ENCODE measurements at places on chromosomes 4 and X. TPM values are rescaled to one million over a fixed set of nuclear protein-coding genes. Genes with fewer than 3 reads are reported as not detected.

The HPGD gene
- 27.7 TPM for total RNA-seq

The GPR50 gene
- 0.70 TPM for total RNA-seq

The PAGE1 gene
- not detected for total RNA-seq

The HPSE gene
- total RNA-seq, result 1.8 TPM

The DHRSX gene
- 46.5 TPM for total RNA-seq

GRCh38 chr4:125317525-125317877 is 2.7 kb downstream of the FAT4 start:
- H3K4me3 ChIP-seq, result peak overlapping the region; percentile 88
- H3K4me1 ChIP-seq, result peaks cover 4% of the 10 kb centered on the region

DNA sequence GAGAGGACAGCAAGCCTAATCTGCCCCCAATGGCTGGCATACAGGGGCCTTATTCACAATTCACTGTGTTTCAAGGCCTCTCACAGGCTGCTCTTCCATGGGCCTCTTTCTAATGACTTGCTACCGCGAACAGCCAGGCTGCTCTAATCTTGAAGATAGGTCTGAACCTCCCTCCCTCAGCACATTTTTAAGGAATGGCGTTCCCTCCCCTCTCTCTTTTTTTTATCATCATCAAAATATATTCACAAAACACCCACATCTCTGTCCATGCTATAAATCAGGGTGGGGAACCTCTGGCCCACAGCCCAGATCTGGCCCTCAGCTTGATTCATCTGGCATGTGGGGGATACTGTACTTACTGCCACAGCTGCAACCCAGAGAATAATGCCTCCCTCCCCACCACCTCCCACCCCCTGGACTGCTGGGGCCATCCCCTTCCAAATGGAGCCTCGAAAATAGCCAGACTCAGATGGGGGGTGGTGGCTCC is 76.2 kb upstream of the PLAC1 start:
- no peaks in the 10 kb centered on the region for H3K36me3 ChIP-seq
- no peak for DNase-seq
- no peak overlapping the region for H3K27ac ChIP-seq
- H3K4me3 ChIP-seq, result no peak overlapping the region

DNA sequence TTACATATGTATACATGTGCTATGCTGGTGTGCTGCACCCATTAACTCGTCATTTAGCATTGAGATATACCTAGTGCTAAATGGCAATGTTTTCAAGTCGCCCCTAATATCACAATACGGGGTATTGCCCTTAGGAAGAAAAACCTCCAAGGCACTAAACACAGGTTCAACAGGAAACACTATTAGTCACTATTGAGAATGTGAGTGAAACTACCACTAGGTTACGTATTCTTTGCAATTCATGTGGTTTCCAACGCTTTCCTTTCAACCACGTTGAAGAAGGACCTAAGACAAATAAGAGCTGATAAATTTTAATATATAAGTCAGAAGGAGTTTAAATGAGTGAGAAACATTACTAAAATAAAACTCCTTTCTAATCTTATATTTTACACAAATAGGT is 134.7 kb upstream of the SPANXN4 start:
- DNase-seq, result no peak
- no peaks in the 10 kb centered on the region for H3K36me3 ChIP-seq

DNA sequence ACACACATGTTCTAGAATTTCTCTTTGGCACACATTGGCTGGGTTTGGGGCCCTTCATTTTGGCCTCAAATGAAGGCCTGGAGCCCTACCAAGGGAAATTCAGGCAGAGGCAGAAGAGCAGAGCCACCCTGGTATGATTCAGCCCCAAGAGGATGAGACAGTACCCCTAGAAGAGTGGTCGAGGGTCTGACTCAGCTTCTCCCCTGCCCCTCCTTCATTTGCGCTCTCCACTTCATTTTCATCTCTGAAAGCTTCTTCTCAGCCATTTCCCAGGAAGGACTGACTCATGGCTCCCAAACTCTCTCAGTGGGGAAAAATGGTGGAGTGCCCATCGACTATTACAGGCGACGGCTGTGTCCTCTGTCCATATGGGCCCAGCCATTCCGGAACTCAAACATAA is 43.5 kb downstream of the MAMLD1 start:
- H3K4me1 ChIP-seq, result no peaks in the 10 kb centered on the region
- DNase-seq, result no peak
- no peak overlapping the region for H3K27ac ChIP-seq
- no peak overlapping the region for H3K4me3 ChIP-seq
- no peaks in the 10 kb centered on the region for H3K27me3 ChIP-seq

GRCh38 chr4:10731162-10731561 is 46.6 kb upstream of the CLNK start:
- no peak for DNase-seq
- H3K4me3 ChIP-seq, result no peak overlapping the region
- no peak overlapping the region for H3K27ac ChIP-seq
- H3K27me3 ChIP-seq, result no peaks in the 10 kb centered on the region
- H3K36me3 ChIP-seq, result no peaks in the 10 kb centered on the region

DNA sequence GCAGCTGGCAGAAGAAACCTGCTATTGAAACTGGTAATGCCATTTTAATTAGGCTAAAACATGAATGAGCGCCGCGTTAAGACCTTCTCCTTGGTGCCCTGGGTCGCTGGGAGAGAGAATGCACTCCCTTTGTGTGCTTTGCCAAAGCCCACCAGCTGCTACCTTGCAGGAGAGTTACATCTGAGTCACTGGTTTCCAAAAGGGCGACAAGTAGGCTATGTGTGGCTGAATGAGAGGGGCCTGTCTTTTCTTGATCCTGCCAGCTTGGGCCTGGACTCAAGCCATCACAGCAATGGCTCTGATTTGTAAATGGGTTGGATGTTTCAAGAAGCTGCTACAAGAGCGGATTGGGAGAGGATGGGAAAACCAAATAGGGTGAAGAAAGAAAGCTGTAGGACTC is 81.5 kb downstream of the NHS start:
- H3K4me3 ChIP-seq, result no peak overlapping the region
- H3K4me1 ChIP-seq, result no peaks in the 10 kb centered on the region
- no peaks in the 10 kb centered on the region for H3K27me3 ChIP-seq
- H3K36me3 ChIP-seq, result no peaks in the 10 kb centered on the region
- DNase-seq, result peak; percentile 48

DNA sequence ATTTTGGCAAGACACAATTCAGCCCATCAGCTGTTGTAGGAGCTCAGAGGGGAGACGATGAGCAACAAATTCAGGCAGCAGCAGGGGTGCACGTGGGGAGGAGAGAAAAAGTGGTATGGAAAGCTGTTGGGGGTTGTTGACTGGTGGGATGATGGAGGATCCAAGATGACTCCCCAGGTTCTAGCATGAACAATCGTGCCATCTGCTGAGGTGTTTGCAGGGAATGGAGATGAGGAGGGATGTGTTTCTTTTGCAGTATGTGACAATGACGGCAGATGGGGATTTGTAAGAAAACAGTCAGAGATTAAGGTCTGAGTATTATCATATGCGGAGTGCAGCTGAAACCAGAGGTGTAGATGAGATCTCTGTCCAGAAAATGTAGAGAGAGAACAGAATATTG is 63.3 kb downstream of the SEL1L3 start:
- DNase-seq, result peak; percentile 29
- no peak overlapping the region for H3K4me3 ChIP-seq
- no peak overlapping the region for H3K27ac ChIP-seq
- no peaks in the 10 kb centered on the region for H3K36me3 ChIP-seq

GRCh38 chr4:6499238-6499600 is 26.8 kb upstream of the PPP2R2C start:
- H3K4me1 ChIP-seq, result no peaks in the 10 kb centered on the region
- H3K36me3 ChIP-seq, result no peaks in the 10 kb centered on the region

- peak within 1 kb of the TSS; percentile 99 for H3K27ac ChIP-seq
- H3K36me3 ChIP-seq, result peaks cover 24% of the 10 kb centered on the region
- DNase-seq, result no peak
- H3K4me1 ChIP-seq, result no peaks in the 10 kb centered on the region
- H3K27me3 ChIP-seq, result no peaks in the 10 kb centered on the region
- peak within 1 kb of the TSS; percentile 87 for H3K4me3 ChIP-seq
These were observed at the start of gene OTUD5 for GRCh38 chrX:48957477-48957826. Gene OTUD5, minus strand, starts transcription at chrX:48957607. Its CDS starts 37 bp downstream, at chrX:48957570.

GRCh38 chr4:155692361-155692760 is 25.7 kb downstream of the GUCY1A1 start:
- no peak for DNase-seq
- H3K27ac ChIP-seq, result no peak overlapping the region
- H3K4me3 ChIP-seq, result no peak overlapping the region

DNA sequence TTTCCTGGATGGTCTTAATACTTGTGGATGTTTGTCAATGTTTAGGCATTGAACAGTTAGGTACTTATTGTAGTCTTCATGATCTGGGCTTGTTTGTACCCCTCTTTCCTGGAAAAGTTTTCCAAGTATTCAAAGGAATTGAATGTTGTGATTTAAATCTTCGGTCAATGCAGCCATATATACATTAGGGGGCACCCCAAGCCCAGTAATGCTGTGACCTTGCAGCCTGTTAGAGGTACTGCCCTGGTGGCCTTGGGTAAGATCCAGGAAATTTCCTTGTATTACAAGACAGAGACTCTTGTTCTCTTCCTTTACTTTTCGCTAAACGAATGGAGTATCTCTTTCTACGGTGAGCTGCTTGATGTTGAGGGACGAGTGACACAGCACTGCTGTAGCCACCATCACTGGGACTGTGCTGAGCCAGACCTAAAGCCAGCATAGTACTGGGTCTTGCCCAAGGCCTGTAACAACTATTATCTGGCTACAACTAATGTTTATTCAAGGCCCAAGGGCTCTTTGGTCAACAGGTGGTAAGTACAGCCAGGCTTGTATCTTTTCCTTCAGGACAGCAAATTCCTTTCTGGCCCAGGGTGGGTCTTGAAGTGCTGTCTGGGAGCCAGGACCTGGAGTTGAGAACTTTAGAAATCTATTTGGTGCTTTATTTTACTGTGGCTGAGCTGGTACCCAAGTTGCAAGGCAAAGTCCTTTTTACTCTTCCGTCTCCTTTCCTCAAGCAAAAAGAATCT is 118.3 kb upstream of the ATOH1 start:
- no peaks in the 10 kb centered on the region for H3K4me1 ChIP-seq
- no peak overlapping the region for H3K4me3 ChIP-seq
- H3K27me3 ChIP-seq, result no peaks in the 10 kb centered on the region
- no peaks in the 10 kb centered on the region for H3K36me3 ChIP-seq
- H3K27ac ChIP-seq, result no peak overlapping the region
- peak; percentile 79 for DNase-seq

DNA sequence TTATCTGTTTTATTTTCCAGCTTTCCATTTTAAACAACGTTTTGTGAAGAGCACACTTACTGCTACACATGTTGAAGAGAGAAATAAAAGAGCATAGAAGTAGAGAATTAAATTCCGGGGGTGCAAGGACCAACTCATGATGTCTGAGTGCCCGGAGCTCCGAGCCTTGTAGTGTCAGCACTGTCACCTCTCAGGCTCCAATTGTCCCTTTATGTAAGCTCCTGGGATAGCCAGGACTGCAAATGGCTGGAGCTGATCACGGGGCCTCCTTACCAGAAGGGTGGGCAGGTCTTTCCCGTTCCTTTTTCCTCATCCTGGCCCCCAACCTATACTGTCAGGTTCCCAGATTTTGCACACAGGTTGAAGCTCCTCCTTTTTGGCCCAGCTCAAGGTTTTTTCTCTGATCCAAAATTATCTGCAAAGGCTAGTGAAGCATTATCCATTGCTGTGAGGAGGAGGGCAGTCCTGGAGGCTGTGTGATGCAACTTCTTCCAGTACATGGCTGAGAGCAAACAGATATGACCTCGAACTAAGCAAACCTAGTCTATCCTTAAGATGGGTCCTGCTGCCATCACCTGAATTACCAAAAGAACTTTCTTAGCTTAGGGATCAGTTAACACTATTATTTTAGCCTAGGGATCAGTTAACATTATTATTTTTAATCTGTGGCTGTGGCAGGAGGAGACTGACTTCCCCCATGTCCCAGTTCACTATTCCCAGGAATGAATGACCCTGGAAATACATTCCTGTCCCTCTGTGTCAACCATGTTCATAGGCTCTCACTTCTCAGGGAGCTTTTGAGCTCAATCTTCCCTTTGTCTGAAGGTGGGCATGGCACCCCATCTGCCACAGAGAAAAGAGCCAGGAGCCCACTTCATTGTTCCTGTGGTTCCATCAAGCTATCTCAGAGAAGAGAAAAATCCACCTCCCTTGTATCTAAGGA is at the start of gene FGG:
Gene FGG (minus strand): TSS at position 185 of the 943 bp plus-strand sequence. CDS start 47 bp downstream, at position 138.
- DNase-seq, result no peak
- H3K27ac ChIP-seq, result no peak within 1 kb of the TSS
- H3K36me3 ChIP-seq, result no peaks in the 10 kb centered on the region
- H3K4me1 ChIP-seq, result peaks cover under 1% of the 10 kb centered on the region
- peaks cover 6% of the 10 kb centered on the region for H3K27me3 ChIP-seq
- H3K4me3 ChIP-seq, result no peak within 1 kb of the TSS

DNA sequence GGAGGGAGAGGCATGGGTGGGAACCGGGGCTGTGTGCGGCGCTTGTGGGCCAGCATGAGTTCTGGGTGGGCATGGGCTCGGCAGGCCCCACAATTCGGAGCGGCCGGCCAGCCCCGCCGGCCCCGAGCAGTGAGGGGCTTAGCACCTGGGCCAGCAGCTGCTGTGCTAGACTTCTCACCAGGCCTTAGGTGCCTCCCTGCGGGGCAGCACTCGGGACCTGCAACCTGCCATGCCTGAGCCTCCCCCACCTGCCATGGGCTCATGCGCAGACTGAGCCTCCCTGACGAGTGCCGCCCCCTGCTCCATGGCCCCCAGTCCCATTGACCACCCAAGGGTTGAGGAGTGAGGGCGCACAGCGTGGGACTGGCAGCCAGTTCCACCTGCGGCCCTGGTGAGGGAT is 573.9 kb downstream of the TMA16 start:
- H3K4me3 ChIP-seq, result no peak overlapping the region
- H3K27ac ChIP-seq, result no peak overlapping the region
- H3K27me3 ChIP-seq, result no peaks in the 10 kb centered on the region
- no peaks in the 10 kb centered on the region for H3K4me1 ChIP-seq
- DNase-seq, result no peak

- H3K4me3 ChIP-seq, result no peak overlapping the region
- H3K36me3 ChIP-seq, result no peaks in the 10 kb centered on the region
- H3K27me3 ChIP-seq, result peaks cover 12% of the 10 kb centered on the region
- no peak overlapping the region for H3K27ac ChIP-seq
- DNase-seq, result peak; percentile 97
These were observed 46.5 kb upstream of the HMX1 start for GRCh38 chr4:8917868-8918783.

DNA sequence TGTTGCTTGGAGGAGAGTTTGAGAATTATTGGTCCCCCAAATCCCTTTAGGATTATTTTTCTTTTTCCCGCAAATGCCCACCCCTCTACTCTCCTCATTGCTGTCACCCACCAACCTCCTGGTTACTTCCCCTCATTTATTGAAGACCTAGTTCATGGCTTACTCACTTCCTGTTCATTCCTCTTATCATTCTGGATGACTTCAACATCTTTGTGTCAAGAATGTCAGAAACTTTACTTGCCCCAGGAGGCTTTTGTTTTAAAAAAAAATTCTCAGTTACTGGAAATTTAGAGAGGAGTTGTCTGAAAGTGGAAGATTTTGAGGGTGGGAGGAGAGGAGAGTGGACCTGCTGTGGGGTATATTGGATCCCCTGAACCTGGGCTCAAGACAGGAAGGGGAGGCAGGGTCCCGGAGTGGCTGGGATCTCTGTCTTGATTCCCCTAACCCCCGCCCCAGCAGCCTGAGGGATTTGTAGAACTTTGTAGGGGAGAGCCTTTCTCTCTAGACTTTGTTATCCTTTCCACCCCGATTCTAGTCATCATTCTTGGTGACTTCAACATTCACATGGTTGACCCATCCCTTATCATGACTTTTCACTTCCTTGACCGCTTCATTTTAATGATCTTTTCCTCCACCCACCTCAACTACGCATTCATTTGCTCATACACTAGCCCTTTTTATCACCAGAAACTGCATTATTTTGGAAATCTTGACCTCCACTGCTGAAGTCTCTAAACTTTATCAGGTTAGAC is 69.9 kb upstream of the ESX1 start:
- H3K36me3 ChIP-seq, result no peaks in the 10 kb centered on the region
- H3K4me1 ChIP-seq, result no peaks in the 10 kb centered on the region
- H3K27me3 ChIP-seq, result no peaks in the 10 kb centered on the region
- DNase-seq, result no peak
- no peak overlapping the region for H3K27ac ChIP-seq
- no peak overlapping the region for H3K4me3 ChIP-seq
